ENCODE measurements at places on chromosomes 7 and 10.

DNA sequence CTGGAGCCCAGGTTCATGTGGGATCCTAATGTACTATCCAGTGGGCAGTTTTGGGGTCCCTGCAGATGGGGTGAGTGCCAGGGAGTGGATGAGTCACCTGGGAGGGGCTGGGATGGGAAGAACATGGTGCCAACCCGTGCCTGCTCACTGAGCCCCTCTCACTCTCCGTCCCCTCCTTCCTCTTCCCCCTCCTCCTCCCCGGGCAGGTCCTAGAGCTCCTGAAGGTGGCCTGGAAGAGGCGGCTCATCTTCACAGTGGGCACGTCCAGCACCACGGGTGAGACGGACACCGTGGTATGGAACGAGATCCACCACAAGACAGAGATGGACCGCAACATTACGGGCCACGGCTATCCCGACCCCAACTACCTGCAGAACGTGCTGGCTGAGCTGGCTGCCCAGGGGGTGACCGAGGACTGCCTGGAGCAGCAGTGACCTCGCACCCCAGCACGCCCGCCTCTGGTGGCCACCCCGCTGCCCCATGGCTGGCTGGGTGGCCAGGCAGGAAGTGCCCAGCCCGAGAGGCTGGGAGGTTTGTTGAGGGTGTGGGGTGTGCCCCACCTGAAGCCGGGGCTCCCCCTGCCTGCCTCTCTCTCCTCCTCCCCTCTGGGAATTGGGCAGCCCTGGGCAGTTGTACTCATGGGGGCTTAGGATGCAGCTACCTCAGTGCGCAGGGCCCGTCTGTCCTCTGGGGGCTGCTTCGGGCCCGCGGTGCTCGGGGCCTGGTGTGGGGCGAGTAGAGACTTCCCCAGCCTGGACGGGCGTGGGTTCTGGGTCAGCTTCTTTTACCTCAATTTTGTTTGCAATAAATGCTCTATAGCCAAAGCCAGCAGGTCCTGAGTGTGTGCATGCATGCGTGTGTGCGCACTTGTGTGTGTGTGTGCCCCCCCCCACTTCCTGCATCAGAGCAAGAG lies 4.9 kb upstream of the UPK3B start:
- no peak for DNase-seq

DNA sequence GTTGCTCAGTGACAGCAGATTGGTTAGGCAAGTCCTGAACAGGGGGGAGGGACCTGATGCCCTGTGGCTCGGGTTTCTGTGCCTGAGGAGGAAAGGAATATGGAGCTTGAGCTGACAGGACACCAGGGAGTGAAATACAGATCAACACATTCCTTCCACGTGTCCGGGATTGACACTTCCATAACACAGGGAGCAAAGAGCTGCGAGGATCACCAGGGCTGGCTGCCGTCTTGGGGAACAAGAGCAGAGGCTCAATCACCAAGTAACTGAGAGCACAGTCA lies 36.7 kb upstream of the EFCAB10 start:
- no peak for DNase-seq

DNA sequence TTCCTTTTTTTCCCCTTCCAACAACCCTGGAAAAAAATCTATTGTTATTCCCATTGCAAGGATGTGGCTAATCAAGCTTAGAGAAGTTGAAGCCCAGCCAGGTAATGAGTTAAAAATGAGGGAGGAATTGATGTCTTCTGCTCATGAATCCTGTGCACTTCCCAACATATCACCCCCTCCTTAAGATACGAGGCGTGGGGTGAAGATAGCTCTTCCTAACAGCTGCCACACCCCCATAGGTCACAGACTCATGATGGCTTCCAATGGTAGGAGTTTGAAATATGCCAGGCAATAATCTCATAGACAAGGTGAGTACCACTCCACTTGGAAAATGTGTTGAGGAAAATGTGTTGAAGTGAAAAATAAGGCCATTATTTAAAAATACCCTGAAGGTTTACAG lies 71.3 kb upstream of the HECW1 start:
- no peak for DNase-seq

- DNase-seq = no peak
Measured at GRCh38 chr10:6781133-6781770, 201.2 kb upstream of the PRKCQ start.

DNA sequence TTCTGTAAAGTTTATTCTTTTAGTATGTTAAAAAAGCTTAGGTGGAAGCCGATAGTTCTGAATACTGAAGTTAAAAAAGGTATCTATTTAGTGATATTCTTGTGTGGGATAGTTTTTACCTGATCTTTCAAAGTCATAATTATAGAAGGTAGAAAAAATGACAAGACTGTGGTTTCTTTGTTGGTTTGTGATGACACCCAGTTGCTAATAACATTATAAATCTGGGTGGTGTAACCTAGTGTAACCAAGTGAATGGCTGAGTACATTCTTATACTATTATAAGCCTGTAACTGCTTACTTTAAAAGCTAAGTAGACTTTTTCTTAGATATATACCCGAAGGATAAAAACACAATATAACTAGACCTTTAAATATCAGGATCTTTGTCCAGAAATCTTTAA lies 2.3 kb downstream of the CDK13 start:
- no peak for DNase-seq

DNA sequence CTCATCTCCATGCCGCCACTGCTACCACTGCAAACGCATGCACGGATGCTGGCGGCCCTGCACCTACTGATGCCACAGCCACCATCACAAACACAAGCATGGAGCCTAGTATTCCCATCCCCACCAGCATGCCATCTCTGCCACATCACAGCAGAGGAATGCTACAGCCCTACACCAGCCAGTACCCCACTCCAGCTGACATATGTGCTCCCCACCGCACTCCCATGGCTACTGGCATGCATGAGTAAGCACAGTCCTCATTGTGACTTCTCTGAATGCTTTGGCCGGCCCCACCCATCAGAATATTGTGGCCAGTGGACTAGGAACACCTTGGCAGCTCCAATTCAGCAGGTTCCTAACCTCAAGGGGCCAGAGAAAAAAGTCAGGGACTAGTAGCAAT lies 705.5 kb downstream of the POM121L12 start:
- DNase-seq = no peak

DNA sequence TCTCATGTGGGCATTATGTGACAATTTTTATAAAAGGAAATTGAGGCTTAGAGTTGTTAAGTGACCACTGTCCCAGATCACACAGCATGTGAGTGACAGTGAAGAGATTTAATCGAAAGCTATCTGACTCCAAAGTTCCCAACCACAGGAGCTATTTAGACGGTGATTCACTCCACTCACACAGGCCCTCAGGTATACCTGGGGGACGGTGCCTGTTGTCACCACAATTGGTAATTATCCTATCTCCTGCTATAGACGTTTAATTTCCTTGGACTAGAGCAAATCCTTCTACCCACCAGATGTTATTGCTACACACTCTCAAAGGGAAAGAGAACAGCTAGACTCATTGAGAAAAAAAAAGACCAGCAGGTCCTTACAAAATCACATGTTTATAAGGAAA lies 145.5 kb downstream of the KLF6 start:
- DNase-seq = no peak

DNA sequence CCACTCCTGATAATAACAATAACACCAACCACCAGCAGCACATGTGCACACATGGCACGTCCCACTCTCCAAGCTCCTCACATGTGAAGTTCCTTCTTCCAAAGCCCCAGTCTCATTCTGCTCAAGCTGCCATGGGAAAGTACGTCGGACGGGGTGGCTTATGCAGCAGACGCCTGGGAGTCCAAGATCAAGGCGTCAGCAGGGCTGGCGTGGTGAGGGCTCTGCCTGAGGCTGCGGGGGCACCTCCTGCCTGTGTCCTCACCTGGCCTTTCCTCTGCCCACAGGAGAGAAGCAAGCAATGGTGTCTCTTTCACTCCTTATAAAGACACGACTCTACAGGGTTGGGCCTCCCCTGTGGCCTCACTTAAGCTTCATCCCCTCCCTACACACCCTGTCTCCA lies 68.8 kb upstream of the INSIG1 start:
- DNase-seq = no peak

Measured in stromal cell of bone marrow (primary cell).